ENCODE measurements at places on chromosomes 2 and 18.
A peak's percentile ranks its signal among the peaks of the same experiment; 100 is the strongest.

- DNase-seq = peak; percentile 22
Measured at GRCh38 chr2:128196471-128196931, 105.5 kb downstream of the UGGT1 start.

- no peak for DNase-seq
Measured at GRCh38 chr2:160425434-160426151, 68.0 kb downstream of the RBMS1 start.

- DNase-seq = no peak
Measured at GRCh38 chr2:36097022-36097421, 258.6 kb upstream of the CRIM1 start.

- DNase-seq = peak; percentile 61
Measured at GRCh38 chr2:15939556-15939853, 845 bp upstream of the MYCN start.

- peak; percentile 27 for DNase-seq
Measured at GRCh38 chr2:73415906-73416305, 30.3 kb downstream of the ALMS1 start.

GRCh38 chr2:95272299-95272751, 1.9 kb upstream of the PROM2 start:
- DNase-seq = no peak

DNA sequence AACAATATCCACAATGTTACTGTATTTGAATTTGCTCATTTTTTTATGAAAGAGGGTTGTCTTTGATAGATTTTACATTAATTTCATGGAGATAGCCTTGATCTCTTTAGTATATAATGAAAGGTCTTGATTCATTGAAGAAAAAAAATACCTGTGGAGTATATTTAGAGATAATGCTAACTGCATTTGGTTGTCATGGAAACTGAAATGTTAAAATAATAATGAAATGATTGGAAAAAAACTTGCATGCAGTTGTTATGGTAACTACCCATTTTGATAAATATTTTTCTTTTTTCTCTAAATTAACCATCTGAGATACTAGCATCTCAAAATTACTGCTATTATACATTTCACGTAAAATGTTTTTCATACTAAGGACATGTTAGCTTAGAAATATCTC, 712.7 kb upstream of the FAM98A start:
- no peak for DNase-seq

All from AG08395 (cell line).